Activated CD8-positive, alpha-beta T cell treated with anti-CD3 and anti-CD28 coated beads for 36 hours (primary cell): ENCODE measurements at places on chromosomes 7 and 10. TPM values are rescaled to one million over a fixed set of nuclear protein-coding genes. Genes with fewer than 3 reads are reported as not detected.

DNA sequence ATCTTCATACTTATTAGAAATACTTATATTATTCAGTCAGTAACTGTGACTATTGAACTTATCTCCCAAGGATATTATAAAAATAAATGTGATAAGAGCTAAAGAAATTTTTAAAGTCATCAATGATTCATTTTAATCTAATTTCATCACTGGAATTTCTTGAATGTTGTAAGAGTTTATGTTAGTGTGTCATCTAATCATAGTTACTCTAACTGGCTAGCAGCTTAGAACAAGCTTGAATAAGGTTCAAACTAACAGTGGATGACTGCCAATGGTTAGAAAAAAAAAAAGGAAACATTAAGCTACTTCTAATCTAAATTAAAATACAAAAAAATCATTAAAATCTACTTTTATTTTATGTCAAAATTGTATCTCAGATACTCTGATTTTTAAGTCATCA is 1066.3 kb downstream of the CNTNAP2 start:
- H3K27ac ChIP-seq: no peak overlapping the region
- no peaks in the 10 kb centered on the region for H3K27me3 ChIP-seq
- H3K4me1 ChIP-seq: no peaks in the 10 kb centered on the region
- no peaks in the 10 kb centered on the region for H3K36me3 ChIP-seq

- H3K36me3 ChIP-seq: no peaks in the 10 kb centered on the region
- no peaks in the 10 kb centered on the region for H3K27me3 ChIP-seq
- DNase-seq: no peak
- H3K4me1 ChIP-seq: no peaks in the 10 kb centered on the region
Observed at GRCh38 chr10:52053497-52053896, 260.6 kb upstream of the DKK1 start.

DNA sequence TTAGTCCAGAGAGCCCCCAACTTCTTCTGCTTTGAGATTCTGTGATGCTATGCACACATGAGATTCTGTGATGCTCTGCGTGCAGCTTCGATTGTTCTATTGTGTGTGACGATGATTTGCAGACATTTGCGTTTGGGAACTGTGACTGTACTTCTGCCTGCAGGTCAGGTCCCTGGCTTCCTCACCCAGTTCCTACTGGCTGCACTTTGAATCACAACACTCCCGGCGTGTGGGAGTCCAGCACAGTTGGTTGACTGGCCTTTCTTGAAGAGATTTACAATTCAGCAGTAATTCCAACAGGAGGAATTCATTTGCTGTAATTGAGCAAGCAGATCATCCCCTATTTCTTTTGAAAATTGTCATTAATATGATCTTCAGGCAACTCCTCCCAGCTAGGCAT is 252.2 kb upstream of the YAE1 start:
- H3K27me3 ChIP-seq: peaks cover 3% of the 10 kb centered on the region
- H3K36me3 ChIP-seq: no peaks in the 10 kb centered on the region
- H3K27ac ChIP-seq: no peak overlapping the region
- no peaks in the 10 kb centered on the region for H3K4me1 ChIP-seq
- H3K4me3 ChIP-seq: no peak overlapping the region
- no peak for DNase-seq

Gene SUN3
- total RNA-seq: not detected

Gene AGBL3
- total RNA-seq: 2.7 TPM

DNA sequence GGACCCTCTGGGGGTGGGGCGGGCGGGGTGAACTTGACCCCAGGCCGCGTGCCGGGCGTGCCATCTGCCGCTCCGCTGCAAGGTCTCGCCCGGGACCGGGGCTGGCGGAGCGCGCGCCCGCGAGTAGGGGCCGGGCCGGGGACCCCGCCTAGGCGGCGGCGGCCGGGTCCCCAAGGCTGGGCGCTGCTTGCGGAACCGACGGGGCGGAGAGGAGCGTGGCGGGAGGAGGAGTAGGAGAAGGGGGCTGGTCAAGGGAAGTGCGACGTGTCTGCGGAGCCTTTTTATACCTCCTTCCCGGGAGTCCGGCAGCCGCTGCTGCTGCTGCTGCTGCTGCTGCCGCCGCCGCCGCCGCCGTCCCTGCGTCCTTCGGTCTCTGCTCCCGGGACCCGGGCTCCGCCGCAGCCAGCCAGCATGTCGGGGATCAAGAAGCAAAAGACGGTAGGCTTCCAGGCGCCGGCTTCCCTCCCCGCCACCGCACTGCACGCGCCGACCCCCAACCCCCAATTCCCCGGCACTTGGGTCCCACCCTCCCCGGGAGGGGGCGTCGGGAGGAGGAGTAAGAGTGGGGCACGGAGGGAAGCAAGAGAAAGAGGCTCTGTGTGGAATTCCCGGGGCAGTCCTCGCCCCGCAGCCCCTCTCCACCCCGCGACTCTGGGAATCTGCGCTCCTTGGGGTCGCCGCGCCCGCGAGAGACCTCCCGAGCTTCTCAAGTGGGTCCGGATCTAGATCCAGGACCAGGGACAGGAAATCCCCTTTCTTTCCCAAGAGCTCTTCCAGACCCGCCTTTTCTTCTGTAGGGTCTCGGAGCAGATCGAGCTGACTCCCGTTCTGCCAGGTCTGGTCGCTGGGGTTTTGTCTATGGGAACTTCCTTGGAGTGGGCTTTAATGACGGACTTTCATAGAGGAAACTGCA is at the start of gene PAPSS2:
Gene PAPSS2 (plus strand): TSS at position 308 of the 913 bp plus-strand sequence. CDS start 104 bp downstream, at position 412.
- H3K4me3 ChIP-seq: peak within 1 kb of the TSS; percentile 64
- H3K27me3 ChIP-seq: peaks cover 45% of the 10 kb centered on the region
- peaks cover 6% of the 10 kb centered on the region for H3K4me1 ChIP-seq
- no peaks in the 10 kb centered on the region for H3K36me3 ChIP-seq

Gene AKR1B15
- not detected for total RNA-seq

DNA sequence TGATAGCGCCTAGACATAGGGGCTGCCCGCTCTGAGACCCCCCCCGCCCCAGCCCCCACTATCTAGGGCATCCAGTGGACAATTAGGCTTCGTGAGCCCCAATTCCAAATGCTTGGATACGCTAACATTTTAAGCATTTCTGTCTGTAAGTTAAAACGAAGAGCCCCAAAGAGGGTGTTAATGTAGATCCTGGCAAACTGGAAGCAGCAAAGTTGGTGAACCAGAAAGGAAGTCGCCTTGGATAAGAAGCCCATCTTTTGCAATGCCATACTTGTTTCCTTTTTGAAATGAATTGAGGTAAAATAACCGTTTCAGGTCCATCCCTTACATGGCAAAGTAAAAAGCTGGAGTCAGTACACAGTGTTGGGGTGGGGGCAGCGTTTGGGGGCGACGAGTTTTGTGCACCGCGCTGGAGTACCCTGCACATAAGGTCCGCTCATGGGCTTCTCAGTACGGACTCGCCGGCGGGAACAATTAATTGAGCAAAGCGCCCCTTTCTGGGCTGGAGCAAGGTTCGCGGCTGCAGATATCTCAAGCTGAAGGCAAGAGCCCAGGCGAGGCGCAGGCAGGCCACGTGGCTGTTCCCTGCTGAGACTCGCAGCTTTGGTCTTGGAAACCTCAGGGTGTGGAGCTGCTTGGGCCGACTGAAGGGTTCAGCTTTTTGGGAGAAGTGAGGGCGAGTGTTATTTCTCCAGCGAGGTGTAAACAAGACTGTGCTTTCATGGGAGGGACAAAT is 1.4 kb upstream of the TWIST1 start:
- DNase-seq: no peak

DNA sequence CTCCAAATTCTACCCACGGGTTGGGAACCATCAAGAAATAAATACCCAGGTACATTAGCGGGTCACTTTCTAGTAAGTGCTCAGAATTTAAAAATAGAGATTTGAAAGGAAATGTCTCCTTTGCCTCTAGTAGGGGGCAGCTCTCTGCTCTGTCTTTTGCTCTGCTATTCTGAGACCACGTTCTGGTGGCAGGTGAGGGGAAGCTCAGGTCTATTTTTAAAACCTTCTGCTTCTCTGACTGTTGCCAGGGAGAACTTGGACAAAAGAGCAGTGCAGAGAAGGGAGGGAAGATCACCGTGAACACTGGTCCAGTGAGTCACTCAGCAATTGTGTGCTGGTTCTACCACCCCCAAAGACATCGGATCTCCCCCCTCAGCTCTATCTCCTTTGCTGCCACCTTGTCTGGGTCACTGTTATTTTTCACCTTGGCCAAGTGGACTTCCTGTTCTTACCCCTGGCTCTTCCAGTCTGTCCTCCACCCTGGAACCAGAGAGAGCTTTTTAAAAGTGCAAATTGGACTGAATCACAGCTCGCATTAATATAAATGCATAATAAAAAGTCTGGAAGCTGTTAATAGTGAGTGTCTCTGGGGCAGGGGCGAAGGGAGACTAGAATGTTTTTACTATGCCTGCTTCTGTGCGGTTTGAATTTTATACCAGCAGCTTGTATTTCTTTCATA is 72.4 kb upstream of the LOXL4 start:
- H3K4me1 ChIP-seq: peaks cover 12% of the 10 kb centered on the region
- no peak for DNase-seq
- no peaks in the 10 kb centered on the region for H3K36me3 ChIP-seq

GRCh38 chr7:112891698-112892097 is 101.5 kb upstream of the TMEM168 start:
- H3K27ac ChIP-seq: no peak overlapping the region
- H3K4me3 ChIP-seq: no peak overlapping the region
- H3K4me1 ChIP-seq: peaks cover 2% of the 10 kb centered on the region
- H3K27me3 ChIP-seq: no peaks in the 10 kb centered on the region
- H3K36me3 ChIP-seq: peaks cover 21% of the 10 kb centered on the region

GRCh38 chr7:23696916-23697441 is 13.0 kb upstream of the STK31 start:
- no peaks in the 10 kb centered on the region for H3K27me3 ChIP-seq
- H3K36me3 ChIP-seq: peaks cover 15% of the 10 kb centered on the region

Gene SH2B2
- 5.0 TPM for total RNA-seq

DNA sequence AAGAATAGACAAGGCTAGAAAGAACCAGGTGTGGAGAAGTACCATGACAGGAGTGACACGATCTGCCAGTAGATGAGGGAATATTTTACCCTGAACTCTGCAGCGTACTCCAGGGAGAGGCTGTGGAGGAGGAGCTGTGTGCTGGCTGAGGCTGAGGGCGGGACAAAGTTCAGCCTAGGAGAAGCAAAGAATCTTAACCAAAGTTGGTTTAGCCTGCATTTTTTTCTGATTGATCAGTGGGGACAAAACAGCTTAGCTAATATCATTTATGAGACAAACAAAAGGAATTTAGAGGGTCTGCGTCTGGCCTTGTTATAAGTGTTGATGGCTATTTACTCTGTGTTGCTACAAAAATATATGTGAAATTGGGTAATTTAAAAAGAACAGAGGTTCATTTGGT is 5.2 kb upstream of the NPSR1 start:
- H3K27ac ChIP-seq: no peak overlapping the region
- no peaks in the 10 kb centered on the region for H3K27me3 ChIP-seq

DNA sequence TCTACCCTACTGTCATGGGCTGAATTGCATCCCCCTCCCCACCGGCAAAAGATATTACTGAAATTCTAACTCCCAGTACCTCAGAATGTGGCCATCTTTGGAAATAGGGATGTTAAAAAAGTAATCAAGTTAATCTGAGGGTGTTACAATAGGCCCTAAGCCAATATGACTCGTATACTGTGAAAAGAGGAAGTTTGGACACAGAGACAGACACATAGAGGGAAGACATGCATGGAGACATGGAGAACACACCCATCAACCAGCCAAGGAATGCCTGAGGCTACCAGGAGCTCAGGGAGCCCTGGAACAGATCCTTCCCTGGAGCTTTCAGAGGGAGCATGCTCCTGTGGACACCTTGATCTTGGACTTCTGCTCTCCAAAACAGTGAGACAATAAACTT is 138.2 kb upstream of the ADO start:
- H3K4me1 ChIP-seq: peaks cover 11% of the 10 kb centered on the region
- no peak for DNase-seq
- H3K27me3 ChIP-seq: no peaks in the 10 kb centered on the region
- no peaks in the 10 kb centered on the region for H3K36me3 ChIP-seq
- H3K4me3 ChIP-seq: no peak overlapping the region
- no peak overlapping the region for H3K27ac ChIP-seq

Gene LRCH4
- total RNA-seq: 78.7 TPM

Gene WDFY4
- total RNA-seq: 0.90 TPM

DNA sequence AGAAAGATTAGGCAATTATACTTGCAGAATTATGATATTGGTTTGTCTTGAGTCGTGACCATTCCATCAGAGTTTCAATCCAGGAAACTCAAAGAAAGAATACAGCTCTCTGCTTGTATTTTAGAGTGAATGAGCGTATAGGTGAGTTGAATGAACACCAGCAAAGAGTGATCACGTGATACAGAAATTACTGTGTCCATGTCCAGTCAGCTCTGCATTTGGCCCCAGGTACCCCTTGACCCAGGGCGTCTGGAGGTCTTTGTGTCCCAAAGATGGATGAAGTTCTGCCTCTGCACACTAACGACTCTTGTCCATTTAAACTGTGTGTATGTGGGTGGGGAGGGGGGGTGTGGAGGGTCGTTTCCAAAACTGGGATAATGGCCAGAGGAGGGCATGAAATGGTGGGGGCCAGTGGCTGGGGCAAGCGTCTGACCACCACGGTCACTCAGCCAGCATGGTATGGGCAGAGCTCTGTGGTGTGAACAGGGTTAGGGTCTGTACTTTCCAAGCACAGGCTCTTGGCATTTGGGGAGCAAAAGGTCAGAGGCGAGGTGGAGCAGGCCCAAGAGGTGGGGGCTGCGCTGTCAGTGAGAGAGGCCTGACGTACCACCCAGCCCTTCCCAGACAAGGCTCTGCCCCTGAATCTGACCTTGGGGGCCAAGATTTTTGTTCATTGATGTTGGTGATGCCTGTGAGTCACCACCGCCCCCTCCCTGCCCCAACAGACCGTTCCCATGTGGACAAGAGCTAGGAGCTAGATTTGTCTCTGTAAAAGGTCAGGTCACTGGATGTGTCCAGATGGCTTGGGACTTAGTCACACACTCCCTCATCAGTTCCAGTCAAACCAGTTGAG is 1.4 kb downstream of the PTPRE start:
- no peaks in the 10 kb centered on the region for H3K36me3 ChIP-seq
- H3K4me1 ChIP-seq: no peaks in the 10 kb centered on the region
- no peak for DNase-seq

DNA sequence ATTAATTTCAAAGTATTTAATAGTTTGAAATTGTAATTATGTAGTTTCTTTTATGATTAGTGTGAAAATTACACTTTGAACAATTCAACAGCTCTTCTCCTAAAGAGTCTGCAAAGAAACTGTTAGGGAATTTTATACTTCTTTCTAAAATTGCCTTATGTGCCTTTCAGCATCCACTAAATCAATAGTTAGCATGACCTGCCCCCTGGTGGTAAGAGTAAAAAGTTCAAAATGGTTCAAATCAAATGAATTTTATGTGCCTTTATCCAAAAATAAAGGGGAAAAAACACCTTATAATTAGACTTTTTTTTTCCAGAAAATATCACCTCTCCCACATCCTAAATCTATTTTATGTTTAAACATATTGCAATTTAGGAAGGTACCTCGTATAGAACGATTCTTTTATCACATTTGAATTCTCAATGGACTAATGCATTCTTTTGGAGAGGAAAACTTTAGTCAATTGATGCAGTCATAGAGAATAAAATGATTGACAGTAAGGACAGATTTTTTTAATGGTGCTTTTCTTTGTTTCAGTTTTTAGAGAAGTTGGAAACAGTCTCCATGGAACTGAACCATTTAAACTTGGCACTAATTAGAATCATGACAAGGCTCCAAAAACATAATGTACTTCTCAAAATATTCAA is 163.7 kb downstream of the SEMA3D start:
- no peaks in the 10 kb centered on the region for H3K36me3 ChIP-seq
- no peak overlapping the region for H3K27ac ChIP-seq
- peaks cover 3% of the 10 kb centered on the region for H3K27me3 ChIP-seq
- DNase-seq: peak; percentile 21
- H3K4me3 ChIP-seq: no peak overlapping the region
